Peyer's patch (tissue), 4 donors: ENCODE measurements at places on chromosomes 5 and 9. TPM values are rescaled to one million over a fixed set of nuclear protein-coding genes. Genes with fewer than 3 reads are reported as not detected.

- no peak overlapping the region for H3K27ac ChIP-seq
- DNase-seq, result no peak
- no peaks in the 10 kb centered on the region for H3K27me3 ChIP-seq
Measured at GRCh38 chr5:161311965-161312364, 234.6 kb downstream of the GABRB2 start.

GRCh38 chr9:131627648-131628458 lies 82.5 kb downstream of the PRRT1B start:
- H3K27me3 ChIP-seq, result no peaks in the 10 kb centered on the region
- peaks cover 32% of the 10 kb centered on the region for H3K36me3 ChIP-seq
- peaks cover 4% of the 10 kb centered on the region for H3K4me1 ChIP-seq
- DNase-seq, result peak; percentile 87

GRCh38 chr5:136212252-136212721 lies 19.3 kb upstream of the SMIM32 start:
- H3K4me1 ChIP-seq, result no peaks in the 10 kb centered on the region
- no peaks in the 10 kb centered on the region for H3K36me3 ChIP-seq
- H3K27me3 ChIP-seq, result no peaks in the 10 kb centered on the region
- peak; percentile 23 for DNase-seq
- no peak overlapping the region for H3K27ac ChIP-seq

DNA sequence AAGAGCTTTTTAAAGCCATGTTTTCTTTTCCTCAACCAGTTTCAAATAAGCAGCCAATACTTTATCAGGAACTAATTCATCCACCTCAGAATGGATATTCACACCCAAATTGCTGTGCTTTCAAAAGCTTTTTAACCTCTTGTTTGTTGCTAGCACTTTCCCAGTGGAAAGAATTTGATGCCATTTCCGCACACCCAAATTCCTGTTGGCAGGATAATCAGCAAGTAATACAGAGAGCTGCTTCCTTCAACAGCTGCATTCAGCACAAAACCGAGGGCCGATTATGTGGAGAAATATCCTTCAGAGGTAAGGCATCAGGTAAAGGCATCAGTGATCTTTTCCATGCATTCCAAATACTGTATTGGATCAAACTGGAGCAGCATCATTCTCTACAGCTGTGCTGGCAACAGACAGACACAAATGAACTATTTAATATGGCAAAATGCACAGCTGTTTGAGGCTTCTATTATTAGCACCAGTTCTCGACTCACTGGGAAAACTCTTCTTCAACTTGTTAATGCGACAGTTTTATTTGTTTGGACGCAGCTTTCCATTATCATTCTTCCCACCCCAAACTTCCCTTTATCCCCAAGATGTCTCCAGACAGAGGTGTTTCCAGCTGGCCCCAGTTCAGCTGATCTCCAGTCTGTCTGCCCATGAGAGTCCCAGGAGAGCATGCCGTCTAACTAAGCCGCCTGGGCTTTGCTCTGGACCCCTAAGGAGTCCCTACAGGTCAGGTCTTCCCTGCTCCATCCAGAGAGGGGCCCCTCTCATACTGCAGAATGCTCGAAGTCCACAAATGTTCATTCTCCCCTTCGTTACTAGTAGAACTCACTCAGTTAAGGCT lies 22.2 kb upstream of the MGAT1 start:
- peaks cover 3% of the 10 kb centered on the region for H3K36me3 ChIP-seq
- H3K4me3 ChIP-seq, result no peak overlapping the region
- H3K27ac ChIP-seq, result peak overlapping the region; percentile 14
- H3K4me1 ChIP-seq, result no peaks in the 10 kb centered on the region
- no peak for DNase-seq

- H3K4me3 ChIP-seq, result no peak overlapping the region
- peaks cover 41% of the 10 kb centered on the region for H3K36me3 ChIP-seq
- H3K27ac ChIP-seq, result peak overlapping the region; percentile 52
- DNase-seq, result peak; percentile 90
- no peaks in the 10 kb centered on the region for H3K4me1 ChIP-seq
Measured at GRCh38 chr9:93119953-93120845, 13.9 kb downstream of the NINJ1 start.

- no peaks in the 10 kb centered on the region for H3K27me3 ChIP-seq
- H3K36me3 ChIP-seq, result no peaks in the 10 kb centered on the region
Measured at GRCh38 chr9:123867034-123867433, 62.9 kb downstream of the DENND1A start.

GRCh38 chr5:72648480-72648879 lies 141.3 kb upstream of the ZNF366 start:
- H3K27me3 ChIP-seq, result no peaks in the 10 kb centered on the region
- no peaks in the 10 kb centered on the region for H3K36me3 ChIP-seq
- no peak for DNase-seq
- H3K4me1 ChIP-seq, result no peaks in the 10 kb centered on the region
- H3K4me3 ChIP-seq, result no peak overlapping the region

DNA sequence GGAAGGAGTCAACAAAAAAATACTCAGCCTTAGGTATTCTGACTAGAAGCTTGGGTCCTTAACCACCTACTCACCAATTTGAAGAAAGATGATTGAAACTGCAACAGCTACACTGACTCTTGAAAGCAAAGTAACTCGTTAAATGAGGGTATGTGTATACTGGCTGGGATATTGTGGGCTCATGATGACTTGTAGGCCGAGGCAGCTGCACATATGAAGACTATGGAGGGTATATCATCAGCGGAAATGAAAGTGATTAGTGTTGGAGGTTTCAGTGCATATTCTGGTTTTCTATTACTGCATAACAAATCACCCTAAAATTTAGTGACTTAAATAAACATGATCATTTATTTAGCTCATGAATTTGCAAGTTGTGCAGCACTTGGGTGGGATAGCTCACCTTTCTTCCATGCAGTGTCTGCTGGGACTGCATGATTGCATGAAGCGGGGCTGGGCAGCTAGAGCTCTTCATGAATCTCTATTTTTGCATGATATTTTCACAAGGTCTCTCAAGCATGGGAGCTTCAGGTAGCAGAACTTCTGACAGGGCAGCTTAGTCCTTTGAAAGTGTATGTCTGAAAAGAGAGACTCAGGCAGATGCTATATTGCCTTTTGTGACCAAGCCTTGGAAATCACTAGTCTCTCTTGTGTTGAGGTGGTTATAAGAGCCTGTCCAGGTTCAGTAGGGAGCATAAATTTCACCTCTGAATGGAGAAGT lies 96.1 kb upstream of the CDKN2B start:
- DNase-seq, result no peak
- H3K36me3 ChIP-seq, result no peaks in the 10 kb centered on the region

The LCN12 gene
- total RNA-seq, result 8.7 TPM

The SHROOM1 gene
- 60.2 TPM for total RNA-seq

The SLC4A9 gene
- total RNA-seq, result 2.5 TPM

The CCDC192 gene
- not detected for total RNA-seq

The SPATA31A3 gene
- not detected for total RNA-seq

The PSMD5 gene
- 23.8 TPM for total RNA-seq

The PRUNE2 gene
- total RNA-seq, result 29.2 TPM

The PLAC8L1 gene
- 2.8 TPM for total RNA-seq

The NR5A1 gene
- total RNA-seq, result not detected
